ENCODE measurements at places on chromosomes 1 and 21. TPM values are rescaled to one million over a fixed set of nuclear protein-coding genes. Genes with fewer than 3 reads are reported as not detected.

DNA sequence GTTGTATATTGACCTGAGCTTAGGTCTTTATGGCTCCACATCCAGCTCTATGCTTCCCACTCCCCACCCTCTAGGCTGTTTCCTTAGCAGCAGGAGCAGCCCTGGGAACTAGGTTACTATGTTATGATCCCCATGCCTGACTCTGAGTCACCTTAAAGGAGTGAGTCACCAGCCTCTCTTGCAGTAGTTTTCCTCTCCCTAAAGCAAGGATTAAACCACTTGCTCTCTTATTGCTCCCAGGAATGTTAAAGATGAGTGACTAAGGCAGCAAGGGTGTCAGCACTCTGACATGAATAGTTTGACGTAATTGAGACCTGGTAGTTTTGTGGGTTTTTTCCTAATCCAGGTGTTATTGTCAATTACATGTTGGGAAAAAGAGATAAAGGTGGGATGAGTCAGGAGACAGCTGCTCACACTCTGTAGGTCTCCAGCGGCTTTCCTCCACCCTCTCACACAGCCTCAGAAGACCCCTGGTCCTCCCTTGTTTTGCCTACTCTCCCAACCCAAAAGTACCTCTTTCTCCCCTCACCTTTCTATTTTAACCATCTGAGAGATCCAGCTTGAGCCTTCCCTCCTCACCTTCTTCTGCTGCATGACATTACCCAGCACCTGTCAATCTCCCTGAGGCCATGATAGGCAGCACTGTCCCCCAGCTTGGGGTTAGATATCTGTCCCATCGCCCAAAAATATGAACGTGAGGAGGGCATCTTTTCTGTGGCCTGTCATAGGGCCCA is 369.1 kb upstream of the VAMP3 start:
- DNase-seq, result peak; percentile 96

Gene SLC30A10
- not detected for total RNA-seq

Gene RORC
- total RNA-seq, result not detected

- no peak for DNase-seq
Observed at GRCh38 chr1:38062361-38063288, 16.0 kb upstream of the POU3F1 start.

DNA sequence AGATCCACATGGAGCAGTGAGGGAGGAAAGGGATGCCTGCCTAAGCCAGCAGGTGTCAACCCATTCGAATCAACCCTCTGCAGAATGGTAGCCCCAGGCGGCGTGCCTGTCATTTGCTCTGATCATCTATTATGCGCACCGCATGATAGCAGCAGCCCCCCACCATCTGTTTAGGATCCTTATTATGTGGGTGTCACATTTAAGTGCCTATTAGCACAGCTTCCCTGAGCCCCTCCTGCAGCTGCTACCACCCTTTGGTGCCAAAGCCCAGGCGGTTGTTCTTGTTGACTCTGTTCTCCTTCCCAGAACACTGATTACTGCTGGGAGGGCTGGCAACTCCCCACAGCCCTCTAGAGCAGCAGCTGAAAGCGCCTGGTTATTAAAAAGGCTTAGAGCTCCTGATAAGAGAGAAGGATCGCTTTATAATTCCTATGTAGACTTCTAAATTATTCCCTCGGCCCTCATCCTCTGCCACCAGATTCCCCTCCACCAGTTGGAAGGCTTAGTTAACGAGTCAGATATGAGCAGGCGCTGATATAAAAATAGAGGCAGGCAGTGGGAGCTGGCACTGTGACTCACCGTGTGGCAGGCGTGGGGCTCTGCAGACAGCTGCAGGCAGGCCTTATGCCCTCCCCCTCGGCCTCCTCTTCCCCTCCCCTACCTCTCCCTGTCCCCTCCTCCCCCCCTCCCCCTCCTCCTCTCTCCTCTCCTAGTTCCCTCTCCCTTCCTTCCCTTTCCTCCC is 23.0 kb downstream of the ACTA1 start:
- DNase-seq, result no peak

- no peak for DNase-seq
Observed at GRCh38 chr1:2906085-2906484, 104.6 kb upstream of the TTC34 start.
